Sigmoid colon (tissue), 7 donors: ENCODE measurements at places on chromosomes 5 and 9.
A peak's percentile ranks its signal among the peaks of the same experiment; 100 is the strongest.

DNA sequence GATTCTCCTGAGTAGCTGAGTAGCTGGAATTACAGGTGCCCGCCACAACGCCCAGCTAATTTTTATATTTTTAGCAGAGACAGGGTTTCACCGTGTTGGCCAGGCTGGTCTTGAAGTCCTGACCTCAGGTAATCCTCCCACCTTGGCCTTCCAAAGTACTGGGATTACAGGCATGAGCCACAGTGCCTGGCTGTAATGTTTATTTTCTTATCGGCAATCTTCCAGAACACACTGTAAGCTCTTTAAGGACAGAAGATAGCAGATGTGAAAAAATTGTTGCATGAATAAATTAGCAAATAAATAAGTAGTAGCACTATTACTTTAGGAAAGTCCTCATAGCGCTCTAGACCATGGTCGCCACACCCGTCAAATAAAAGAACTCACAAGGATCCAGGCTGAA is 100.5 kb downstream of the ENC1 start:
- no peak for DNase-seq

DNA sequence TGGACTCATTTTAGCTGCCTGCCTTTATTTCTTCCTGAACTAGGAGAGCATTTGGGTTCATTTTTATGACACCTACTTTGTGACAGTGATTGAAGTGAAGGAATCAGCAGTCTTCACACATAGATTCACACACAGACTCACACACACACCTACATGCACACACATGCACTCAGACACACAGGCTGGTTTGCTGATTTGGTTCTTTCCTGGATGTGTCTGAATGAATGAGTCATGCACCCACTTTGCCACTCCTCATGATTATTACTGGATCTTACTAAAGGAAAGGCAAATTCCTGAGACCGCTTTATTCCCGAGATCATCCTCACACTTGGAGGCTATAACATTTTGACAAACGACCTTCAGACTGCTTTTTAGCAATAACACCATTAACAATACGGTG is 529.5 kb downstream of the AGTPBP1 start:
- no peak for DNase-seq

- no peak for DNase-seq
Observed at GRCh38 chr5:68710514-68710913, 383.3 kb upstream of the SLC30A5 start.

- DNase-seq, result no peak
Observed at GRCh38 chr5:143576711-143577484, 173.4 kb upstream of the NR3C1 start.

DNA sequence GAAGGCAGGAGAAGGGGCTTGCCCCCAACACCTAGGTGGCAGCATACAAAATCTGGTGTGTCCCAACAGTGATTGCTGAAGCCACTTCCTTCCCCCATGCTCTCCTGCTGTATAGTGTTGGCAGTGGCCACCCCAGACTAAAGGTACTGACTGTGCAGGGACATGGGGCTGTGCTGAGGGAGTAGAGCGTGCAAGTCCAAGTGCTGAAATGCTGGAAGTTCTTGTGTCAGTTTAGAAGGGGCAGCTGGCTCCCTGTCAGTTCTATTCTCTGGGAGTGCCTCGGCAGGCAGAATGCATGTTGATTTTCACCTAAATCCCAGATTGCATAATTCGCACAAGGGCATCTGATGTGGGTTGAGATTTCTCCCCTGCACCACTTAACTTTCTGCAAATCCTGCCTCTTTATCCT is 68.6 kb downstream of the GDNF start:
- DNase-seq, result peak; percentile 75

DNA sequence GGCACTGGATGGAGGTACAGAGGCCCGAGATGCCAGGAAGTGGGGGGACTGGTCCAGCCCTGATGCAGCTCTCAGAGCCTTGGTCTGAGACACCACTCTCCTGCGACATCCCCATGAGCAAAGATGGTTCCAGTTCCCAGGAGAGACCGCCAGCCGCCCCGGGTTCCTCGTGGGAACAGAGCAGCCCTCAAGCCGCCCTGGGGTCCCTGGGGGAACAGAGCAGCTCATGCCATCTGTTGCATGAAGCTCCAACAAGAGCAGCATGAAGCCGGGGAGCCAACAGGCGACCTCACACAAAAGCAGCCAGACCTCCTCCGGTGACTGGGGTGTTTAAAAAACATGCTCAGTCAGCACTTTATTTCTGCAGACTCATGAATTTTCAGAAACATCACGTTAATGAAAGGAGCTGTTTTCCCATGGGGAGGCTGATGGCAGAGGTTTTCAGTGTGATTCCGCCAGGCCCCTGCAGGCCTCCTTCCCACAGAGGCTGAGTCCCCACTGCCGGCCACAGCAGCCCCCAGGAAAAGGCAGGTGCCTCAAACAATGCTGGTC is 6.2 kb downstream of the SLC6A18 start:
- DNase-seq, result no peak

GRCh38 chr5:14215901-14216300 is 72.8 kb downstream of the TRIO start:
- DNase-seq, result no peak

- DNase-seq, result no peak
Observed at GRCh38 chr9:79578891-79579290, 7.1 kb downstream of the TLE4 start.

DNA sequence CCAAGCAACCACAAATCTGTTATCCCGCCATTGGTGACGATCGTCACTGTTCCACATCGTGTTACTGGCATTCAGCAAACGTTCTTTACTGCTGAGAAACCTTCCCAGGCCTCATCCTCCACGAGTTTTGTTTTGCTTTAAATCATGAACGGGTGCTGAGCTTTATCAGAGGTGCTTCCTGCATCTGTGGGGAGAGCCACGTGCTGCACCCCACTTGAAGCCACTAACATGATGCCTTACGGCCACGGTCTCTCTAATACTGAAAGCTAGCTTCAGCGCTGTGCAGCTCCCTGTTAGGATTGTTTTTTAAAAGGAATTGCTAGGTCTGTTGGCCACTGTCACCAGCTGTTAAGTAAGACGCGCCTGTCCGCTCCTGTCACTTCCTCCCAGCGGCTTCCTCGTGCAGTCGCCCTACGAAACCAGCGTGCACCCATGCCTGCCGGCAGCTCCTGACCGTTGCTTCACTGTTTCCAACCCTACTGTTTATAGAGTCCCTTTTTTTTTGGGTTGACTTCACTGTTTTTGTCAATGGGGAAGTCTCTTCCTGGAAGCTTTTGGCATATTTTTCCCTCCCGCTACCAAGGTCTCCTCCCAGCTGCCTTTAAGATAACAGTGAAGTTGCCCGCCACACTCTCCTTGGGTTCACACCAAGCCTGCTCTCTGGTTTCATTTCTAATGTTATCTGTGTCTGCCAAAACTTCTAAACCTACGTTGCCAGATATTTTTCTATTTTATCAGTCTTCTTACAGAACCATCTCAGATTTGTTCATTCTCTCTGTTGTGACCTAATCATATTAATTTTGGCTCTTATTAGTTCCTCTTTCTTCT is 20.3 kb downstream of the LPCAT1 start:
- DNase-seq, result no peak

- peak; percentile 70 for DNase-seq
Observed at GRCh38 chr5:6632324-6632887, 438 bp downstream of the NSUN2 start.

DNA sequence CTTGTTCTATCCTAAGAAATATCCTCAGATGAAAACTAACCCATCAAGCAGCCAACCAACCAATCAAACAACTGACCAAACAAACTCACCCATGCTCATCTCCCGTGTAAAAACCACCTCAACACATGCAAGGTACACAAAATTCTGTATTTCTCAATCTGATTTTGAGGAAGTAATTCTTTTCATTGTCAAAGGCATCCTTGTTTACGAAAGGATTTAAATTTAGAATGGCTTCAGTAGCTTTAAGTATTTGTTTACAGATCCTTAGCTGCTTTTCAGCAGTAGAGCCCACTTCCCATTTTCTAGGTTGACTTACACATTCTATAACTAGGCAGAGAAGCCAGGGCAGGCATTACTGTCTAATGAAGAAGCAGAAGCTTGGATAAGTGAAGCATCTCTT is 78.6 kb downstream of the NTRK2 start:
- no peak for DNase-seq

DNA sequence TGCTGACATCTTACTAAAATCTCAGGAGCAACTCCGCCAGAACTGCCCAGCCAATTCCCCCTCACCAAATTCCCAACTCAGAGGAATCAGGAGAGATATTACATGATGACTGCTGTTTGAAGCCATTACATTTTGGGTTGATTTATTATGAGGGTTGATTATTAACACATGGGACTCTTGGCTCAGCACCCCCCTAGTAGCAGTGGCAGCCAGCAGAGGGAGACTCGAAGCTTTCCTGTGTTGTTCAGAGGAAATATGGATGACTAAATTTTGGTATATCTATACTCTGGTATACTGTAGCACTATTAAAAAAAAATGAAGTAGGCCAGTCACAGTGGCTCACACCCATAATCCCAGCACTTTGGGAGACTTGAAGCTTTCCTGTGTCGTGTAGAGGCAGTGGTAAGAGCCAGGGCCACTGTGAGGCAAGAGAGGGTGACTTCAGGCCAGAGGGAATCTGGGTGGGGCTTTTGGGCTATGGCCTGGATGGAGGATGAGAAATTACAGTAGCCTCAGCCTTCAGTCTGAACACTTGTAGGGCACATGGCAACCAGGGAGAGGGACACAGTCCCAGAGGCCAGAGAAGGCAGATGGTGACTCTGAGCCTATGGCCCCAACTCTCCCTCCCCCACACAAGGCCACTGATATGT is 111.4 kb downstream of the LHX2 start:
- DNase-seq, result no peak

DNA sequence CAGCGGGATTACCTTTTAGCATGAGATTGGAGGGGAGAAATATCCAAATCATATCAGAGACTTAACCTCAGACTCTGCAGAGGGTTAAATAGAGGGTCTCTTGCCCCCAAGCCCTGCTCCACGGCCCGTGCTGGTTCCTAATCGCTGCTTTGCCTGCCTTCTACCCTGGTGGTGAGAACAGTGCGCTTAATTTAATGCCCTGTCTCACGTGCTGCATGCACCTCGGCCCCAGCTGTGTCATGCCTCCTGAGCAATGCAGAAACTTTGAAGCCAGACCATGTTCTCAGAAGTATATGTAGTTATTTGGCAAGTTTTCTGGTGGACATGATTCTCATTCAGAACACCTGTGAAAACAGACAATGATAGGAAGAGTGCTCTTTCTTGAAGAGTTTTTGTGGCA is 1.4 kb downstream of the OTULIN start:
- no peak for DNase-seq

- DNase-seq, result peak; percentile 79
Observed at GRCh38 chr5:37838152-37838932, 1.5 kb downstream of the GDNF start.

DNA sequence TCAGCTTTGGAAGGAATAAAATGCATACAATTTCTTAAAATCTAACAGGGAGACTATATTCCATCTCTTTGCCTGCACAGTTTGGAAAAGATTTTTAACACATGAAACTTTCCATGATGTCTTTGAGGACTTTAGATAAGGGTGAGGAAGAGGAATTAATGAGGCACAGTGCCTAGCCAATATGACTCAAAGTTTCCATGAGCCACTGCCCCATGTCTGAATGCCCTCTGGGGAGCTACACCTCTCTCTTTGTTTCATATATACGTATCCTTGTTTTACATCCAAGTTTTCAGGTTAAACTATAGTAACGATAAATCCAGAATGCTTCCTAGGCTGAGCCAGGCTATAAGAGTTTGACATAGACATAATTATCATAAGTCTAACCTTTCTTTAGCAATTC is 349.3 kb upstream of the TLE4 start:
- no peak for DNase-seq

DNA sequence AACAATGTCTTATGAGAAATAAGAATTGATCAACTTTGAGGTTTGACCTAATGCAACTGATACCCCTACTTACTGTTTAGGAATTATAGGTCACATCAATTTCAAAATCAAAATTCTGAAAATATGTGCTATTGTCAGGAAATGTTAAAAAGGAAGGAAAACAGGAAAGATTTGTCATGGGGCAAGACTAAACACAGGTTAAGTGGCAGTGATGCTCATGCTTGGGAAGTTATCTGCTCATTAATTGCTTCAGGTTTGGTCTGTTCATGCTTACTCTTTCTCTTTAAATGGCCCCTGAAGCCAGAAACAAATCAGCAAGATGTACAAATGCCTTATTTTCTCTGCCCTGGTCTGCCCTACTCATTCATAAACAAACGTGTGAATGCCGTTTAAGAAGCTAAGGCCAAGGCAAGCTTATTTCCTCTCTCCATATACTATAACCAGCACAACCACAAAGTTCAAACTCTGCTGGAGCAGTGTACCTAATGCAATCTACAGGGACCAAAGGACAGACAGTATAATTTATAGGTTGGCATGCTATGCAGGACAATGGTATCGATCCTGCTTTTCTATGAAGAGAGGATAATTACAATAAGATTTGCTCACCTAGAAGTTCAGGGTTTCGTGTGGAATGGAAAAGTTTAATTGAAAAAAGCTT is 177.2 kb downstream of the GNAQ start:
- DNase-seq, result no peak

GRCh38 chr9:134793288-134794188 is 87.1 kb upstream of the FCN2 start:
- DNase-seq, result no peak

GRCh38 chr9:134178394-134178767 is 14.0 kb upstream of the RNU6ATAC start:
- peak; percentile 61 for DNase-seq

DNA sequence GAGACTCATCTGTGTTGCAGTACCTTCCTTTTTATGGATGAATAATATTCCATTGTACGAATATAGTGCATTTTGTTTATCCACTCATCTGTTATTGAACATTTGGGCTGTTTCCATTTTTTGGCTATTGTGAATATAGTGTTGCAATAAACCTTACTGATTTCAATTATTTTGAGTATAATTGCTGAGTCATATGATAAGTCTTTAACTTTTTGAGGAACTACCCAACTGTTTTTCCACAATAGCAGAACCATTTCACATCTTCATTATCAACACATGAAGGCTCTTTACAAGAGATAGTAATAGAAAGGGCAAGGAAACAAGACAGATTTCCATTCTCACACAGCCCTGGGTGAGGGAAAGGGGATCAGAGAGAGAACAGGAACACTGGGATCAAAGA is 329.2 kb downstream of the RAB3C start:
- DNase-seq, result no peak

DNA sequence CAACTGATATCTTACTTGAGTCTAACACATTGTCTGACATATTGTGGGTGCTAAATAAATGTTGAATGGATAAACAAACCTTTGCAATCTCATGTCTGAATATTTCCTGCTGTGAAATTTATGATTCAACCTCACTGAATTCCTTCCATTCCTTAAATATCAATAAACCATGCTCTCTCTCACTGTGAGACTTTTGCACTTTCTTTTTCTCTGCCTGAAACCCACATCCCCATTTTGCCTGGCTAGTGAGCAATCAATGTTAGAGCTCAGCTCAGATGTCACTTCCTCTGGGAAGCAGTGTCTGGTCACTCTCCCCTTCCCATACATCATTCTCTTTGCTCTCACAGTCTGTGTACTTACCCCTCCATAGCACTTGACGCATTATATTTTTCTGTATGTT is 383.7 kb upstream of the TRPC7 start:
- no peak for DNase-seq

- DNase-seq, result no peak
Observed at GRCh38 chr9:123120131-123120530, 86.7 kb downstream of the GPR21 start.
